ENCODE measurements at places on chromosomes 16 and 17.
A peak's percentile ranks its signal among the peaks of the same experiment; 100 is the strongest.

- peak; percentile 48 for DNase-seq
These were observed 955 bp downstream of the ACLY start for GRCh38 chr17:41917679-41918313.

- DNase-seq: no peak
These were observed 157.9 kb downstream of the PPM1E start for GRCh38 chr17:58913552-58913951.

GRCh38 chr16:85995541-85996423 lies 96.8 kb downstream of the IRF8 start:
- DNase-seq: no peak

DNA sequence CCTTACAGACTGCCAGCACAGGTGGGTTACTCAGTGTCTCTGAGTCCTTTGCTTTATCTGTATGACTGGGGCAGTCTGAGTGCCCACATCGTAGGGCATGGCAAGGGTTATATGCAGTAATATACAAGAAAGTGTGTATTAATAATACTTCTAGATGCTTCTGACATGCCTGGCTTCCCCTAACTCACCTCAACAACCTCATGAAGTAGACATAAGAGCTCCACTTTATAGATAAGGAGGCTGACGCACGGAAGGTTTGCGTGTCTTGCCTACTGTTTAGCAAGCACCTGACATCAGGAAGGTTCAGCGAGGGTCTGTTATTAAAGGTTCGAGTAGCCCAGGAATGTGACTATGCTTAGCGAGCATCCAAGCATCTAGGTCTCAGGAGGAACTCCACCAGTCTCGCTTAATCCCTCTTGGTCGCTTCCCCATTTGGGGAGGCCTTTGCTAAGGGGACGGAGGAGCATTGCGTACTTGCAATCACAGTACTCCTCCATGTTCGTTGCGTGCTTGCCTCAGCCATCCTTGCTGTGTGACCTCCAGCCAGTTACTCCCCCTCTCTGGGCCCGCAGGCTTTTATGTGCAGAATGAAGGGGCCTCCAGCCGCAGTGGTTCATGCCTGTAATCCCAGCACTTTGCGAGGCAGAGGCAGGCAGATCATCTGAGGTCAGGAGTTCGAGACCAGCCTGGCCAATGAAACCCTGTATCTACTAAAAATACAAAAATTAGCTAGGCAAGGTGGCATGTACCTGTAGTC lies 1.6 kb downstream of the KCNG4 start:
- DNase-seq: no peak

DNA sequence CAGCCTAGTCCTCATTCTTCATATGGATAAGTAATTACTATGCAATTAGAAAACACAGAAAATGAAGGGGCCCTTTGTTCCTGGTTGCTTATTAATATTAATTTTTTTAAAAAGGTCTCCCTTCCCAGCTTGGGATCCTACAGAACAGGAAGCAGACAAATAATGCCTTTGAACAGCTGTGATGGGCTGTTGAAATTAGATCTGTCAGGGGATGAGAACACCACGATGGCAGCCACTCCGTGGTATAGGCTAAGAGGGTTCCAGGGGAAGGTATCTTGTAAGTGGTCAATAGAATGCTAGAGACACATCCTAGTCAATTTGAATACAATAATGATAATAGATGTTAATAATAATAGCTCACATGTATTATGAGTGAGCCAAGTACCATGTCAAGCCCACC lies 83.1 kb downstream of the CCDC182 start:
- no peak for DNase-seq

GRCh38 chr16:81933361-81933760 lies 77.9 kb downstream of the SDR42E1 start:
- DNase-seq: no peak

DNA sequence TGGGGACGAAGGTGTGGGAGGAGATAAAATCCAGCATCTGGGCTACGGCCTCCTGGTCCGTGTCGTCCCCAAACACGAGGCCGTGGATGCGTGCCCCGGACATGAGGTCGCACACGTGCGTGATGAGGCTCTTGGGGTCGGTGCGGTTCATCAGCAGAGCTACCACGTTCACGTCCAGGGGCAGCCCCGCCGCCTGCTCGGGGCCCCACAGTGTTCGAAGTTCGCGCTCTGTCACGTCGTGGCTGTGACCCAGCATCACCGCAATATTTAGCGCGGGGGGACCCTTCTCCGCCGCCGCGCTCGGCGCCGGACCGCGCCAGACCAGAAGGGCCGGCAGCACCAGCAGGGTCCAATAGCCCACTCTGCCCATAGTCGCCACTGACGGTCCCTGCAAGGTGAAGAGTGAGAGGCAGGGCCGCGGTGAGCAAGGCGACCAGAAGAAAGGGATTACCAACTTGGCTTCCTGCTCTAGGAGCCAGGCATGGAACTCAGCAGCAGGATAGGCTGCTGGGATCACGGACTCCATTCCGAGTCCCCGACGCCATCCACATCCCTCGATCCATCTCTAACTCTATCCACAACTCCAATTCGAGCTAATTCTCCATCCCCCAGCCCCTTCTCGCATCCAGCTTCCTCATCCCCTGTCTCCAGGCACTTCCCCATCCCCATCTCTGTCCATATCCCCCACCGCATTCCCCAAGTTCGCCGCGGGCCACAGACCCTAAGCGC lies 2.0 kb downstream of the GRIN2A start:
- no peak for DNase-seq

DNA sequence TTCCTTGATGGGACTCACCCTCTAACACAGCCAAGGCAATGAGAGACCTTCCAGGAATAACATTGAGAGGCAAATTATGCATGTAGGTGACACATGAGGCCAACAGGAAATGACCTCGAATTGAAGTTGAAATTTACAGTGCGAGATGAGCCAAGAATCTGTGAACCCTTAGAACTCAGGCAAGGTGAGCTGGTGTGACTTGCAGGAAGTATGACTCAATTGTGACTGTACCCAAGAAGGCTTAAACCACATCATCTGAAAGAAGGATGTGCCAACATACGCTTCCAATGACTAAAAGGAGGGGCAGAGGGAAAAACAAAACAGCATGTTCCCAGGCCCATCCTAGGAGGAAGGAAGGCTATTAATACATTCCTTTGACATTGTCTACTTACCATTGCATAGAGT lies 44.8 kb downstream of the PITPNC1 start:
- peak; percentile 100 for DNase-seq

DNA sequence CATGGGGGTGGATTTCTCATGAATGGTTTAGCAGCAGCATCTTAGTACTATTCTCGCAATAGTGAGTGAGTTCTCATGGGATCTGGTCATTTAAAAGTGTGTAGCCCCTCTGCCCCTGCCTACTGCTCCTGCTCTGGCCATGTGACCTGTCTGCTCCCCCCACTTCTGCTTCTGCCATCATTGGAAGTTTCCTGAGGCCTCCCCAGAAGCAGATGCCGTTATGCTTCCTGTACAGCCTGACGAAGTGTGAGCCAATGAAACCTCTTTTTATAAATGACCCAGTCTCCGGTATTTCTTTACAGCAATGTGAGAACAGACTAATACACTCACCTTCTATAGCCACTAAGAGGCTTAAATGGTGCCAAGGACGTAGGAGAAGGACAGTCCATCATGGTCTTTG lies 51.5 kb downstream of the NOL11 start:
- DNase-seq: no peak

GRCh38 chr17:43701318-43701743 lies 39.6 kb upstream of the MEOX1 start:
- DNase-seq: no peak

DNA sequence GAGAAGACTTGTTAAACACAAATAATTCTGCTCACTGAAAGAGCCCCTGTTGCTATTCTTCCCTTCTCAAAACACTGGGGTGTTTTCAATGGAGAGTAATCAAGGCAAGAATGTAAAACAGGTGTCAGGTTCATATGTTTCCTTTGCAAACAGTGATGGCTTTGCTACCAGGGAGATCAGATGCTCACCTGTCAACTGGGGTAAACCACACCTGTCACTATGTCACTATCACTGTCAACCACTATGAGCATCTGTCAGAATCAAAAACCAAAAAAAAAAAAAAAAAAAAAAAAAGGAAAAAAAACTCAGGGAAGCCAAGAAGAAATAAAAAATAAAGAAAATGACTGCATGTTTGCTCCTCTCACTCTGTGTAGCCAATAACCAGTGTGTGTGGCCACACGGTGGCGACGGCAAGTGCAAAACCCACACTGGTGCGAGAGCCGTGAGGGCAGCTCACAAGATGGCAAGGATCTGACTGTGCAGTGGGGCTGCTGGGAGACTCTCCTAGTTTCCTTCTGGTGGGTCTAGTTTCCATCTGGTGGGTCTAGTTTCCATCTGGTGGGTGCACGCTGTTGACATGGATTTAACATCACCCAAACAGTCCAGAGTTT lies 22.7 kb downstream of the USP22 start:
- DNase-seq: peak; percentile 24

GRCh38 chr16:78179666-78180065 lies 80.2 kb downstream of the WWOX start:
- DNase-seq: no peak

- DNase-seq: peak; percentile 79
These were observed 2.1 kb downstream of the HES7 start for GRCh38 chr17:8121681-8122421.

GRCh38 chr16:86951831-86952598 lies 365.2 kb downstream of the C16orf95 start:
- peak; percentile 48 for DNase-seq

- no peak for DNase-seq
These were observed 35.0 kb downstream of the USP32 start for GRCh38 chr17:60356940-60357339.

- no peak for DNase-seq
These were observed 744.4 kb upstream of the EEF2KMT start for GRCh38 chr16:5841974-5842373.

- DNase-seq: no peak
These were observed 30.6 kb downstream of the IL21R start for GRCh38 chr16:27432558-27432957.

GRCh38 chr16:787321-787966 lies 737 bp downstream of the RPUSD1 start:
- DNase-seq: peak; percentile 36

- no peak for DNase-seq
These were observed 151.1 kb downstream of the SDK2 start for GRCh38 chr17:73492821-73493814.

DNA sequence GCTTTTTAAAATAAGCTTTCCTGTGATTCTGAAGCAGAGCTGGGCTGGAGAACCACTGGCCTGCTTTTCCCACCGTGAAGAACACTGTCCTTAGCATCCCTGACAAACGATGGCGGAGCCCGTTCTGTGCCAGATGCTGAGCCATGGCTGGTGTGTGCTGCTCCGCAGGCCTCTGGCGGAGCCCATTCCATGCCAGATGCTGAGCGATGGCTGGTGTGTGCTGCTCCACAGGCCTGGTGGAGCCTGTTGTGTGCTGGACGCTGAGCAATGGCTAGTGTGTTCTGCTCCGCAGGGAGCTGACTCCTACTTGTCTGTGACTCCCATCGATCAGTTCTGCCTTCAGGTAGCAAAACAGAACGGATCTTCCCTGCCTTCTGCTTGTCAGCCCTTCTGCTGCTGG lies 4.3 kb downstream of the ENDOV start:
- peak; percentile 25 for DNase-seq

All from RKO (cell line).